Foreskin fibroblast (primary cell): ENCODE measurements at places on chromosomes 2 and 18.

GRCh38 chr2:14700753-14701152 is 68.2 kb downstream of the LRATD1 start:
- DNase-seq = peak; percentile 63

GRCh38 chr2:64859312-64860212 is 129.6 kb upstream of the SLC1A4 start:
- peak; percentile 99 for DNase-seq

DNA sequence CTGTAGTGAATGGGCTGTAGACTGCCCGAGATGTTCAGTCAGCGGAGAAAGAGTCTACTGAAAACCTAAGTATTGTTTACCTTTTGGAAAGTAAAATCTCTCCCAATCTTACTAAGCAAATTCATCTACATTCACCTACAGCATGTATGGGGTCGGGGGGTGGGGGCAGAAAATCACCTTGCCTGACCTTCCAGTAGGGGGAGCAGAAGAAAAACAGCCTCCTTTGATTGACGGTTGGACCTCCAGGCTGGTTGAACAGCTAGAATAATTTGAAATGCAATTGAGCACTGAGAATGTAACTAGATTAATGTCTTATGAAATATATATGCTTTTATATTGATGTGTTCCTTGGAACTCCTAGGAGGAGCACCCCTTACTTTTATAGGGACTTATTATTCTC is 10.0 kb downstream of the LRATD1 start:
- no peak for DNase-seq

GRCh38 chr2:23721454-23721826 is 205.5 kb downstream of the ATAD2B start:
- DNase-seq = no peak

DNA sequence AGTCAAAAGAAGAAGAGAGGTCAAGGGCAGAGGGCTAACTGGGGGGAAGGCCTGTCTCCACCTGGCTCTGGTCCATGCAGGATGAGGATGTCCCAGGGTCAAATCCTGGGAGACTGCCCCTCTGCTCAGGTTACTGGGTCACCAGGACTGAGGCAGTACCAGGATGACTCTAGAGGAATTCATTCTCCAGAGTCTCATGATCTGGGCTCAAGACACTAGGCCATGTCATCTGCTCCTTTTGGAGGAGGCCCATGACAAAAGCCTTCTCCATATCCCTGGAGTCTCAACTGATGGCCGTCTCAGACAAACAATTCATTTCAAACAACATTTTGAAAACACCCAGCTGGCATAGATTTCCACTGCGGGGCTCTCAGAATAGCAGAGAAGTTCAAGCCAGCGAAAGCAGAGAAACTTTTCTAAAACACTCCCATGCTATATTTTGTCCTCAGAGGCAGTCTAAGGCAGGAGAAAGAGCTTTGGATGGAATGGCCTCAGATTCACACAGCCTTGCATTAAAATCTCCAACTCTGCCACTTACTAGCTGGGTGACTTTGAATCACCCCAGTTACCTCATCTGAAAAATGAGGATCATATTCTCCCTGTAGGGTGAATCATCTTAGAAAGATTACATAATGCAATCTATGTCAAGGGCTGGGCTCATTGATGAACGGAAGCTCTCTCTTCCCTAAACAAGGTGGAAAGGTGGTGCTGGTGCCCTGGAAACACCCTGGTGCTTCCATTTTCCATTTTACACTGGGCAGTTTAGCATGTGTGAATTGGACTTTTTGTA is 48.8 kb upstream of the LCLAT1 start:
- no peak for DNase-seq
